ENCODE measurements at places on chromosomes 12 and 14. TPM values are rescaled to one million over a fixed set of nuclear protein-coding genes. Genes with fewer than 3 reads are reported as not detected.

GRCh38 chr12:5458229-5459050 lies 26.5 kb downstream of the NTF3 start:
- no peak for DNase-seq

GRCh38 chr14:87046960-87047359 lies 946.0 kb downstream of the GALC start:
- DNase-seq, result no peak

- no peak for DNase-seq
Measured at GRCh38 chr12:119322301-119322723, 12.2 kb upstream of the CCDC60 start.

Gene CFAP54
- total RNA-seq, result 0.24 TPM

GRCh38 chr12:15782667-15783066 lies 6.5 kb downstream of the EPS8 start:
- DNase-seq, result no peak

DNA sequence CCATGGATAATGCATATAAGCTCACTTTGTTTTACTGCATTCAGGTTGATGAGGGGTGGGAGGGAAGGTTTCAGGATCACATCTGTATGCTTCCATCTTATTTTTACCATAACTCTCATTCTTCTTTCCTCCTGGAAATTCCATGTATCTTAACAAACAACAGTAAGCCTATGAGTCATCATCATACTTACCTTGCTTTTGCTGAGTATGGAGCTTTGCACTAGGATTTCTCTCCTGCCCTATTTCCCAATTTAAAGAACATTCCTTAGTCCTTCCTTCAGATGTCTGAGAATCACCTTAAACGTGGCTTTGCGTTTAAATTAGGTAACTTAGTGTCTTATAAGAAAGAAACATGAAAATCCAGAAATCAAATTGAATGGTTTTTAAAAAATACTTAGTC lies 1.6 kb upstream of the CLEC14A start:
- DNase-seq, result no peak

- DNase-seq, result no peak
Measured at GRCh38 chr12:104519190-104520019, 62.7 kb downstream of the CHST11 start.

DNA sequence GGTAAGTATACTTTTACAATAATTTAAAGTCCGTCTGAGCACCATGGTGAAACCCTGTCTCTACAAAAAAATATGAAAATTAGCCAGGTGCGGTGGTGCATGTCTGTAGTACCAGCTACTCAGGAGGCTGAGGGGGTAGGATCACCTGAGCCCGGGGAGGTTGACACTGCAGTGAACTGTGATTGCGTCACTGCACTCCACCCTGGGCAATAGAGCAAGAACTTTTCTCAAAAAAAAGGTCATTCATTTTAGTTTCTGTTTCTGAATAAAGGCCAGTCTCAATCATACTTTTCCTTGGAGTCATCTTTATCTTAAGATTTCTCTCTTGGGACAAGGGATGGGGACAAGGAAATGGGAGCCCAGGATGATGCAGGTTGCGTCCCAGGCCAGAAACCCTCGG lies 12.9 kb downstream of the ANKRD13A start:
- no peak for DNase-seq

DNA sequence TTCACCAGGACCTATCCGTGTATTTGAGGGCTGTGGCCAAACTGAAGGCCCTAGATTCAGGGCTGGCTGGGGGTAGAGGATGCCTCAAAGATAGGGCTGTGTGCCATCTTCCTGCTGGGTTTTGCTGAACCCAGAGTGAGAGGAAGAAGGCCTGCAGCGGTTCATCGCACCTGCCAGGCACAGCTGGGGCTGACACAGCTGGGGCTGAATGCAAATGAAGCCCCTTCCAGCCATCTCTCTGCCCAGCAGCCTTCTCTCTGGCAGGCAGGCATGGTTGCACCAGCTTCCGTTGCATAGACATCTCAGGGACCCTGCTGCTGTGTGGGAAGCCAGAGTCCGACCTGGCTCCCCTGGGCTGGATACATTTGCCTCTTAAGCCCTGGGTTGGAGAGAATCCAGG lies 152.4 kb downstream of the TSPAN9 start:
- no peak for DNase-seq

DNA sequence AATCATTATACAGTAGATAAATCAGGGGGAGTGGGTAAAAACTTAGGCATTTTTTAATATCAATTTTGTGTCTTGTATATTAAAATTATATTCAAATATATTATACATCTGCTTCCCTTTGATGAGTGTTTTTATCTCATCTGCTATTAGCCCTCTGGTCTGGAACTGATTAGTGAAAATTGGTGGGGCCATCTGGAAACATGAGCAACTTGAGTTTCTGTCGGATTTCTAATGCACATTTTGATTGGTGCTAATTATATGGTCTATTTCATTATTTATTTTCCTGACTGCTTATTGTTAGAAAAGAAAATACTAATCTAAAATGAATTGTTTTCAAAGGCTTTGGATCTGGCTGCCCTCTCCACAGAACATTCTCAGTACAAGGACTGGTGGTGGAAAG lies 28.2 kb downstream of the TTC8 start:
- no peak for DNase-seq

DNA sequence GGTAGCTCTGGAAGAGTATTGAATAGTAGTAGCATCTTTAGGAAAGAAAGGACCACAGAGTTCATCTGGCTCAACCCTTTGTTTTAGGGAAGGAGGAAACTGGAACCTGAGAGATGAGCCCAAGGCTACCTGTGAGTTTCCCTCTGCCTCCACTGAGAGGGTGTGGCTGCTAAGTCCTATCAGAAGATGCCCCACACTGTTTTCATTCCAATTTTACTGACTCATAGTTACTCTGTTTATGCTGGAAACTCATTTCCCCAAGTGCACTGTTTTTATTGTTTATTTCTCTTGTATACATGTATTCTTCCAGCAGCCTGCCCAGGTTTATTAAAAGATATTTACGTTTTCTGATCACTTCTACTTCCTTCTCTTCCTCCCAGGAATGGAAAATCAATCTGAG lies 127.4 kb upstream of the ARHGAP5 start:
- no peak for DNase-seq

GRCh38 chr12:108918960-108919642 lies 39.2 kb downstream of the DAO start:
- no peak for DNase-seq

GRCh38 chr14:78259831-78260230 lies 89.7 kb downstream of the NRXN3 start:
- DNase-seq, result no peak

DNA sequence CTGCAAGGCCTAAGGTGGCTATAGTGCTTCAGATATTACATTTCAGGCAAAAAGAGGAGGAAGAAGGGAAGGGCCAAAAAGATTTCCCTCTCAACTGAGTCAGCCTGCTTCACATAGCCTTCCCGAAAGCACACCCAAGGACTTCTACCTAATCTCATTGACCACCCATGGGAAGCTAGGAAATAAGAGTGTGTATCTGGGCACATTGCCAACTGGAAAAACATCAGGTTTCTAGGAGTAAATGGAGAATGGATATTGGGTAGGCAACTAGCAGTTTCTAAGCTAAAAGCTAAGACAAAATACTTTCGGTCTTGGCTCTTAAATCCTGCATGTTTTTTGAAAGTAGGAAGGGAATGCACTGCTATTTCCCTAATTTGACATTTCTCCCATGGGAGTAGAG lies 221.7 kb upstream of the GRIP1 start:
- DNase-seq, result no peak

DNA sequence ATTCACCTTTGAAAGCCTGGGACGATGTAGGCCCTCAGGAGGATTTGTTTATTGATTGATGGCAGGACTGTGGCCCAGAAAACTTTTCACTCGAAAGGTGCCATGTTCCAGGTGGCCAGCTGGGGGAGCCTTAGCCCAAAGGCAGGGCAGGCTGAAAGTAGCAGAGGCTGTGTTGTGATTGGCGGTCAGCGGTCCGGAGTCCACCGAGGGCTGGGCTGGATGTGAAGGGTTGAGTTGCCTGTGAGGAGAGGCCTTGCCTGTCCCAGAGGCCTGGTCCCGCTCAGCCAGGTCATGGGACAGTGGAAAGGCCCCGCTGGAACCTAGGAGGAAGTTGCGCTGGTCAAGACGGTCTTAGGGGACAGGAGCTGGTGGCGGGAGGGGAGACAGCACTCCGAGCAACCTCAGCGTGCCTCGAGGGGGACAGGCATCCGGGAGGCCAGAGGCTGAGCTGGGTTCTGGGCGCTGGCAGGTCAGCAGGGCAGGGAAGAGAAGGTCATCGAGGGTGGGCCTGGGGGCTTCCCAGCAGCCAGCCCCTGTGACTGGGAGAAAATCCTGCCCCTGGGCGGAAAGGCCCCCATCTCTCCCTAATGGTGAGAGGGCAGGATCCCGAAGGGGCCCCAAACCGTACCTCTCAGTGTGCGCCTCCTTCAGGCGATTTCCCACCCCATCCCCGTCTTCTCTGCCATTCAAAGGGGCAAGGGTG lies 26.3 kb downstream of the CMA1 start:
- DNase-seq, result peak; percentile 94

Gene SRRM4
- 1.1 TPM for total RNA-seq

DNA sequence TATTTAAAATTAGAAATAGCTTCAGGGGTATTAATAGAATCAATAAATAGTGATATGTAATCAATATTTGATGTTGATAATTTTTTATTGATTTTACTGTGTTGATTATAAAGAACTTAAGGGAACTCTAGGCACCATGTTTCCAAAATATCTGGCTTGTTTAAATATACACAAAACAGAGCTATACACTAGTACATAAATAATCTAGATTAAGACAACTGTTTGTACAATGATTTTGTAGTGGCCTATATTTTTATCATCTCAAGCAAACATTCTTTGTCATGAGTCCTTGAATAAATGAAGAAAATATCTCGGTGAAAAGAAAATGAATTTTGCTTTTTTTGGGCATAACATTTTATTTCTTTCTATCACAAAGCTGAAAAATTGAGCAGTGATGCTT lies 117.1 kb upstream of the KRR1 start:
- DNase-seq, result no peak

All from H9 (cell line).